Fibroblast of pulmonary artery (primary cell): ENCODE measurements at places on chromosomes 1 and 21.

DNA sequence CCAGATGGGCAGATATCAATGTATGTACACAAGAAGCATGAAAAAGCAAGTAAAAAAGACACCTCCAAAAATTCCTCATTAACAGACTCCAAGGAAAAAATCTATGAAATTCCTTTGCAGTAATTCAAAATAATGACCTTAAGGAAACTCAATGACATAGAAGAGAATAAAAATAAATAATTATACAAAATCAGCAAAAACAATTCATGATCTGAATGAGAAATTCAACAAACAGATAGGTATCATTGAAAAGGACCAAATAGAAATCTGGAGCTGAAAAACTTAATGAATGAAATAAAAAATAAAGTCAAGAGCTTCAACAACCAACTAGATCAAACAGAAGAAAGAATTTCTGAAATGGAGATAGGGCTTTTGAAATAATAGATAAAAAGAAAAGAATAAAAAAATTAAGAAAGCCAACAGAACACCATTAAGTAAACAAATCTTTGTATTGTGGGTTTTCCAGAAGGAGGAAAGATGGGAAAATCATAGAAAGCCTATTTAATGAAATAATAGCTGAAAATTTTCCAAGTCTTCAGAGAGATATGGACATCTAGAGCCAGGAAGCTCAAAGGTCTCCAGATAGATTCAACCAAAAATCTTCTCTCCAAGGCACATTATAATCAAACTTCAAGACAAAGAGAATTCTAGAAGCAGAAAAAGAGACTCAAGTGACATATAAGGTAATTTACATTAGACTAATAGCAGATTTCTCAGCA is 52.0 kb upstream of the KCNK1 start:
- DNase-seq, result no peak

GRCh38 chr1:167676205-167676915 is 45.4 kb upstream of the MPZL1 start:
- no peak for DNase-seq

DNA sequence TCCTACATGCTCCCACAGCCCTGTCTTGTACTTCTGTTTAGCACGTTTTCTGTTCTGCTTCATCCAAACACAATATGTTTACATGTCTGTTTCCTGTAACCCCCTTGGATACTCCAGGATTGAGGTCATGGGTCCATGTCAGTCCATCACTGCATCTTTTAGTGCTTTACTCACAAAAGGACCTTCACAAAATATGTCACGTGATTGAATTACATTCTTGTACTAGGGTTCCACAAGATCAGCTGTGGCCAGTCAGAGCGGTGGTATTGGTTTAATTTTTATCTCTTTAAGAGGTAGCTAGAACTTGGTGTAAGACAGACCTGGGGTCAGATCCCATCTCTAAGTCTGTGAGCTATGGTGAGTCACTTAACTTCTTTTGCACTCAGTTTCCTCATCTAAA is 201.2 kb upstream of the FAM78B start:
- DNase-seq, result no peak

DNA sequence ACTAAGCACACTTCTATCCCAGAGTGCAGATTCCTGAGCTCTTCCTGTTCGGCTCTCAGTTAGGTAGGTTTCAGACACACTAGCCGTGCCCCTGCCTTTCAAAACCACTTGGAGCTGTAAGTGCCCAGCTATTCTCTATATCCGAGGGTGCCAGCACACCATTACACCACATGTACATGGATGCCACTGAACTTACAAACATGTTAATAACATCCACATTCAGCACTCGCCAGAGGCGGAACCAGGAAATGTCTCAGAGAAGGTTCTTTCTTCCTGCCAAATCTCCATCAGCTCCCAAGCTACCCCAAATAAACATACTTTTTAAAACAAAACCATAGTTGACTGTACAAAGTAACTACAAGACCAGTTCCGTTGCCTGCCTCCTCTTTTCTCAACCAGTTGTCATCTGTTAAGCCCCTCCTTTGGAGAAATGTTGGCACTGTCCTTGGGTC is 78.4 kb upstream of the CTTNBP2NL start:
- no peak for DNase-seq

DNA sequence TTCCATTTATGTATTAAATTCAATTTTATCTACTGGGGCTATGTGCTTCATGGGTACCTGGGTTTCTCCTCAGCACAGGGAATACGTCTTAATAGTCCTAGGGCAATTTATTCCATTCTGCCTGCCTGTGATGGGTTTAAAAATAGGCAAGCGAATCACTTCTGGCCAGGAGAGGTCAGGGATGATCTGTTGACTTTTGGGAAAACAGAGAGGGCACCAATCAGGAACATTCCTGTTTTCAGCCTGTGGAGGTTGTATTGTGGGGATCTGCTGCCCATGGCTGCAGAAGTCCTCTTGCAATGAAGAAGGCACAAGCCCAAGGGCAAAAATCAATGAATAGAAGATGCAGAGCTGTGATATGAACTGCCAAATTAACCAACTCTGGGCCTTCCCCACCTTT is 303.1 kb downstream of the CTH start:
- no peak for DNase-seq

DNA sequence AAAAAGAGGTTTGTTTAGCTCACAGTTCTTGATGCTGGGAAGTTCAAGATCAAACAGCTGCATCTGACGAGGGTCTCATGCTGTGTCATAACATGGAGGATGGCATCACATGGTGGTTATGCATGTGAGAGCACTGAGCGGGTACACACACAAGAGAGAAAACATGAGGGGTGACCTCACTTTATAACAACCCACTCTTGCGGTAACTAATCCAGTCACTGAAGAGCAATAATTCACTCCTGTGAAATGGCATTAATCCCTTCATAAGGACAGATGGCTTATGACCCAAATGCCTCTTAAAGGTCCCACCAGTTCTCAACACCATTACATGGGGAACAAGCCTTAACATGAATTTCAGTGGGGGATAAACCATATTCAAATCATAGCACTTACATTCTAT is 23.2 kb upstream of the CHIT1 start:
- no peak for DNase-seq

DNA sequence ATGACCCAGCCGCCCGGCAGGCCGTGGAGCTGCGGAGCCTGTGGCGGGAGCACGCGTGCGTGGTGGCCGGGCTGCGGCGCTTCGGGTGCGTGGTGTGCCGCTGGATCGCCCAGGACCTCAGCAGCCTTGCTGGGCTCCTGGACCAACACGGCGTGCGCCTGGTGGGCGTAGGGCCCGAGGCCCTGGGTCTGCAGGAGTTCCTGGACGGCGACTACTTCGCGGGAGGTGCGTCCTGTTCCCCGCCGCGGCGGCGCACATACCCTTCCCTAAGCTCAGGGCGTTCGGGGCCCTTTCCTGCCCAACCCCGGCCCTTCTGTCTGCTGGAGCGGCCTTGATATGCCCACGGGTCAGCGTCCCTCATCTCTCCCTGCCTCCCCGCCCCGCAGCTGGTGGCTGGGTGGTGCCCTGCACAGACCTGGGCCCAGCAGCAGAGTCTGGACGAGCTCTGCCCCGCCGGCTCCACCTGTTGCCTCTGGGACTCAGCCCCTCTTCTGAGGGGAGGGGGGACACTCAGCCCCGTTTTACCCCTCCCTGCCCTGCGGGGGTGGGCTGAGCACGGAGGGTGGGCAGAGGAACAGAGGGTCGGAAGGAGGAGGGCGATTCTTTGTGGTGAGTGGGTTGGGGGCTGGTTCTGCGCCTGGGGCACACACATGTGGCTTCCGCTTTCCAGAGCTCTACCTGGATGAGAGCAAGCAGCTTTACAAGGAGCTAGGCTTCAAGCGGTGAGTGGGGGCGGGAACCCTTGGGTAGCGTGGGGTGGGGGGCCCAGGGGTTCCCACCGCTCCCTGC is 688 bp downstream of the PRXL2B start:
- peak; percentile 25 for DNase-seq

DNA sequence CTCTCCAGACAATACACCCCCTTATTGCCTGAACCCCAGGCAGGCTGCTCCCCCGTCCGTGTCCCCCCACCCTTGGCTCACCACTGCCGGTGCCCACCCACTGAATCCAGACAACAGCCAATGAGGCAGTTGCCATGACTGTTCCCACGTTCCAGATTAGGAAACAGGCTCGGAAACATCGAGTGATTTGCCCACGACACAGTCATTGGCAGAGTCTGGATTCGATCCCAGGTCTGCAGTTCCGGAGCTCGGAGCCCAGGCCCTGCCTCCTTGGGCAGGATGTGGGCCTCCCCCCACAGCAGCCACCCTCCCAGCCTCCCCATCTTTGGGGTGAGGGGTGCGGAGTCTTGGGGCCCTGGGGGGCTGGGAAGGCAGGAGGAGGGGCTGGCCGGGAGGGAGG is 20.3 kb upstream of the CLSTN1 start:
- DNase-seq, result peak; percentile 30

- no peak for DNase-seq
These were observed 20.7 kb upstream of the PEF1 start for GRCh38 chr1:31665234-31665878.

DNA sequence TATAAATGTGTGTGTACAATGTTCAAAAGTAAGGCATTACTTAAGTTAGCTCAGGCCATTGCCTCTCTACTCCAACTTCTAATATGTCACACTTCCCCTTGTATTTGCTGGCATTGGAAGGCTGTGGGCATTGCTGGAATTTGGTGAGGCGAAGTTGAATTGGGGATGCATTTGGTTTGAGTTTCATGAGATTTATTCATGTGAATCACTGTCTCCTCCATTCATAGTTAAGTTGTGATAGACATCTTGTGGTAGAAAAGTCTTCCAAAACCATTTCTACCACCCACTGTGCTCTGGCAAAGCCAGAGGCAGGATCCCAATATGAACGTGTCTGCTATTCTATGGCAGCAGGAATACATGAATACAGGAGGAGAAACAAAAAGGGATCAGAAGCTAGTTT is 397.8 kb upstream of the USP24 start:
- no peak for DNase-seq

DNA sequence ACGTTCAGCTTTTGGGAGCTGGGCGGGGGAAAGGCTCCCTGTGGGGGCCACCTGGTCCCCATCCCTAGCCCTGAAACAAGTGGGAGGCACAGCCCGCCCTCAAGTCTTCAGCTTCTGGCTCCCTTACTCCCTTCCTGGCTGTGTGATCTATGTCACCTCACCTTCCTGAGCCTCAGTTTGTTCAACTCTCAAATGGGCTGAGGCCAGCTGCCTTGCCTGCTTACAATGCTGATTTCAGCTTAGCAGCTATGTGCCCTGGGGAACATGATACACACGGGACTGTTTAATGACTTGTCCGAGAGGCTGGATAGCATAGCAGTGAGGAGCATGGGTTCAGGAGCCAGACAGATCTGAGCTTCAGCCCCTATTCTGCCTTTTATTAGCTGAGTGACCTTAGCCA is 19.3 kb downstream of the GRHL3 start:
- no peak for DNase-seq

DNA sequence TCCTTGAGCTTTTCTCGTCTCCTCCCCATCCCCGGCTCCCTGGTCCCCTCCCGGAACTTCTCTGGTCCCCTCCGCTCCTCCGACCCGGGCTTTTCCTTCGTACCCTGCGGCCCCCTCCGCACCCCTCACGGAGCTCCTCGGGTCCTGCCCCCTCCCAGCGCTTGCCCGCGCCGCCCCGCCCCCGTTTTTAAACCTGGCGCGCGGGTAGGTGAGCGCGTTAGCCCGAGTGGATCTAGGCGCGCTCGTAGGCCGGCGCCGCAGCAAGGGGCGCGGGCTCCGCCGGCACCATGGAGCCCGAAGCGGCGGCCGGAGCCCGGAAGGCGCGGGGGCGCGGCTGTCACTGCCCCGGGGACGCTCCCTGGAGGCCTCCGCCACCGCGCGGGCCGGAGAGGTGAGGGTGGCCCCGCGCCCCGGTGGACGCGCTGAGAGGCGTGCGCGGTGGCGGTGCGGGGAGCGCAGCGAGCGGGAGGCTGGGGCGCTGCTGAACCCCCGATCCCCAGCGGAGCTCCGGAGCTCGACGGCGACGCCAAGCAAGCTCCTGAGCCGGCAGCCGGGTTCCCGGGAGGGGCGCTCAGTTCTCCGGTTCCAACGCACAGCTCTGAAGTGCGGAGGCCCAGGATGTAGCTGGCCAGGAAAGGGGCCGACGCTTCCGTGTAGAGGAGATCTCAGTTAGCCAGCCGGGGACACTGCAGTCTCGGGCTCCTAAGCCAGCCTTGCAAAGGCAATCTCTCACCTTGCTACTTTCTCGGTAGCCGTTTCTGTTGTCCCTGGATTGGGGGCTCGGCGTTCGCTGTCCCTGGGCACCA is at the start of gene RIPPLY3:
Gene RIPPLY3 (plus strand): TSS at position 217 of the 806 bp plus-strand sequence. CDS start 71 bp downstream, at position 288.
- peak; percentile 13 for DNase-seq

DNA sequence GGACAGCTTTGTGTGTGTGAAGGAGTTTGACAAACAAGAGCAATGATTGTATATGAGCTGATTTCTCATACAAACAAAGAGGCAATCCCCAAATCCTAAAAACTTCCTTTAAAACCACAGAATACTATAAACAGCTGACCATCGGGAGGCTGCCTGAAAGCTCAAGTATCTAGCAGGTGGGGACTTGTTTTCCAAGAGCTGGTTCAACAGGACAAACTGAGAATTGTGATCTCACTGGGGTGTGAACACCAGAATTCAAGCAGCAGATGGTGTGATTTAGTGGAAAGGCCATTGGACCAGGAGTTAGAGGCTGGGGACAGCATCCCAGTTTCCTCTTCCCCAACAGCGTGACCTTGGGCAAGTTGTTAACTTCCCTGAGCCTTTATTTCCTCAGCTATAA is 13.9 kb downstream of the LMX1A start:
- DNase-seq, result no peak

DNA sequence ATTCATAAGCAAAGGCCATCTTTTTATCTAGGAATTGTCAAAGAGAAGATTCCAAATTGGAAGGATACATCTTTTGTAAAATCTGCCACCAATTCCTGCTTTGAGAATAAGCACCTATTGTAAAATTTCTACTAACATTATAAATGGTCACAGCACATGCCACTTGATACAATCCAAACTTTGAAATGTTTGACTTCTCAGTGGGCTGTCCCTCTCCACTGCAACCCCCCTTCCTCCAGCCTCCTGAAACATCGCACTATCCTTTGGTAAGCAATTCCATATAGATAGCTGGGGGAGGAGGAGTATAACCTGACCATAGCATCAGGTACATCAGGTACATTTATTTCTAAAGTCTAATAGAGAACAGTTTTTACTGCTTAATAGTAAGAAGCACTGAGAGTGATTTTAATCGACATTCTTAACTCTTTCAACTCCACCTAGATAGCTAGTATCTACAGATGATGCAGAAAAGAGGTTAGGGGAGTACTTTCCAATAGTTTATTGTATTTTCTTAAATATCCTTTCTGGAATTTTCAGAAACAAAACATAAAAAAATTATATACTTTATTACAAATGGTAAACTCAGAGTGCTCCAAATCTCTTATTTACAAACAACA is 2.9 kb downstream of the JUN start:
- peak; percentile 56 for DNase-seq

DNA sequence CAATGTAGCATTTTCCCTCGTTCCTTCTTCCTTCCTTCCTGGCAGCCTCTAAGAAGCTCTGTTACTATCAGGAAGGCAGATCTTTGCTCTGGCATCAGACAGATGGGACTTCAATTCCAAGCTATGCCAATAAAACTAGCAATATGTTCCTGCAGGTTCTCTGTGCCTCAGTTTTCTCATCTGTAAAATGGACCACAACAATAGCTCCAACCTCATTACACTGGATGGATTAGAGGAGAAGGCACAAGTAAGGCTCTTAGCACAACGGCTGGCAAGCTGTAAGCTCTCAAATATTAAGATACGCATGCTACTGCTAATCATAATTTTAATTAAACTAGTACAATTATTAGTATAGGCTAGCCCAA is 27.2 kb downstream of the RRAGC start:
- no peak for DNase-seq

GRCh38 chr1:67685558-67686266 is 711 bp downstream of the GADD45A start:
- DNase-seq, result peak; percentile 51

GRCh38 chr1:208271236-208271635 is 27.1 kb upstream of the PLXNA2 start:
- DNase-seq, result no peak

GRCh38 chr1:41809692-41810091 is 109.0 kb downstream of the HIVEP3 start:
- no peak for DNase-seq
